Stimulated activated naive B cell treated with anti-CD40 and anti-IgM and Interleukin-4, amounts not matched to agents 10 μg/mL and 1 μg/mL and 100 μg/mL, for 72 hours (primary cell): ENCODE measurements at places on chromosomes 4 and X.

- no peak for DNase-seq
Observed at GRCh38 chr4:89283226-89284009, 24.2 kb downstream of the GPRIN3 start.

GRCh38 chr4:93199492-93199891, 629.1 kb upstream of the ATOH1 start:
- no peak for DNase-seq

DNA sequence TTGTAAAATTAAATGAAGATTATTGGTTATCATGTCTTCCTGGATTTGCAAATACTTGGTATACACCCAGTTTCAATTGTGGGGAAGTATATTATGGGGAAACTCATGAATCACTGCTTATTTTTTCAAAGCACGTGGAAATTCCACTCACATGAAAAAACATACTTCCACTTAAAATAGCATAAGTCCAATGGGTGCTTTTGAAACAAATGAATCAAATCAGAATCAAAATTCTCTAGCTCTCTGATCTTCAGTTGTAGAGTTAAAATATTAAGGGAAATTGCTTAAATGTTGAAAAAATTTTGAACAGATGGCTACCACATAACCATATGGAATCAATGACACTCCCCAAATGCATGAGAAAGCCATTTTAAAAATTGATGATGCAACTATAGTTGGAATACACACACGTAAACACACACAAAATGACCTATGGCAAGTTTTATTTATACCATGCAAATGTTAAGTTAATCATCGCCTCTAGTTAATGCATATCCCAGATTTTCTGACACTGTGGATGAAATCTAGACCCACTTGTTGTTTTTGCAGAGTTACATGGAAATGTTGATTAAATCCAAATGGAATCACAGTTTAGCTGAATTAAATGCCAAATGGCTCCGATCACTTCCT, 93.2 kb downstream of the ARSF start:
- no peak for DNase-seq

GRCh38 chr4:123102897-123103471, 180.6 kb upstream of the NUDT6 start:
- DNase-seq: no peak

DNA sequence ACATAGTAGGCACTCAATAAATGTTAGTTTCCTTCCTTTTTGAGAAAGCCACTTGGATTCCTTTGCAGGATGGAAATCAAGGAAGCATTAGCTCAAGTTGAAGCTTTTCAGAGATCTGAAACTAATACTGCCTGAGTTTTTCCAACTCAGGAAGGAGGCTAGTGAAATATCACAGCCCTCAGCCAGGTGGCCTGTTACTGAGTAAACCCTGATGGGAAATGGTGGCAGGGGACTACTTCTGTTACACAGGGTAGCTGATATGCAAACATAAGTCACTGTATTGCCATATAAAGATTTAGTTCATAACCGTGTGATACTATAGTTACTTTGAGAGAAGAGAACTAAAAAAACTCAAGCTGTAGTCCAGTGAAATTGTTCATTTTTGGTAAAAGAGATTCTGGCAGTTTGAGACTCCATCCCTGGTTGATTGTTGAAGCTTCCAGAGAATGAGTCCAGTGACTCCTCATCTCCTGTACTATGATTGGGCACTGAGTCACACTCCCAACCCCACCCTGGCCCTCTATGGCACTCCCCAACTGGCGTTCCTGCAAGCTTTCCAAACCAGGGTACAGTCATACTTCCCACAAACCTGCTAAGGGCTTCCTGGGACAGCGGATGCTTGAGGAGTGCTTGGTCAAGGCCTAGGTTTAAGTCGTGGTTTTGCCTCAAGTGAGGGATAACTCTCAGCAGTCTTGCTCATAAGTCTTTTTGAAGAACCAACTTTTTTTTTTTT, 81.8 kb downstream of the MID1IP1 start:
- no peak for DNase-seq

- no peak for DNase-seq
Observed at GRCh38 chr4:81093720-81094401, 63.4 kb downstream of the BMP3 start.

GRCh38 chrX:87528487-87528886, 10.9 kb downstream of the KLHL4 start:
- DNase-seq: no peak

DNA sequence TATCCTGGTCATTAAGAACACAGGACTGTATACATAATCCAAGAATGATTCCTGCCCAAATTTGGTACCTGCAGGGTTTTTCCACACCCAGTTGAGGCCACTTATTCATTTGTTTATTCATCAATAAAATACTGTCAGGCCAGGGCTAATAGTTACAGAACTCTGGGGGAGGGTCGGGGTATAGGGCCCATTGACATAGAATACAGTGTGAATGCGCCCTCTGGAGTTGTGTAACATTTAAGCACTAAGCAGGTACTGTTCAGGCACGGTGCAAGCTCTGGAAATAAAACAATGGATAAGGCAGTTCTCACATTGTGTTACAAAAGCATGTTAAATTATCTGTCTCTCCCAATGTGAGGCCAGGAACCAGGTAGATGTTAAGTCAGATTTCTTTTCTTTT, 30.8 kb upstream of the LRBA start:
- DNase-seq: no peak

DNA sequence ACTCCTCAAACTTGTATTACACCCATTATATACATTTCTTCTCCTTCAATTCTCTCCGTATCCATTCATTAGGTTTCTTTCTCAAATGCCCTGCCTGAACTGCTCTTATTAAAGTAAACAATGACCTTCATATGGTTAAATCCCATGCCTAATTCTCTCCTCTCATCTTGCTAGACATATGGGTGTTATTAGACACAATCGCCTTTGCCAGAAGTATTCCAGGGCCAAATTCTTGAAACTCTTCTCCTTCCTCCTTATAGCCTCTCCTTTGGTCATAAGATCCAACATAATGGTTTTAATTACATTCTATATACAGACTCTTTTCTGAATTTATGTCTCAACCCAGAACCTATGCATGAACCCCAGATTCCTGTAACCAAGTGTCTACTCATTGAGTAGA, 4.8 kb downstream of the ANXA10 start:
- no peak for DNase-seq

DNA sequence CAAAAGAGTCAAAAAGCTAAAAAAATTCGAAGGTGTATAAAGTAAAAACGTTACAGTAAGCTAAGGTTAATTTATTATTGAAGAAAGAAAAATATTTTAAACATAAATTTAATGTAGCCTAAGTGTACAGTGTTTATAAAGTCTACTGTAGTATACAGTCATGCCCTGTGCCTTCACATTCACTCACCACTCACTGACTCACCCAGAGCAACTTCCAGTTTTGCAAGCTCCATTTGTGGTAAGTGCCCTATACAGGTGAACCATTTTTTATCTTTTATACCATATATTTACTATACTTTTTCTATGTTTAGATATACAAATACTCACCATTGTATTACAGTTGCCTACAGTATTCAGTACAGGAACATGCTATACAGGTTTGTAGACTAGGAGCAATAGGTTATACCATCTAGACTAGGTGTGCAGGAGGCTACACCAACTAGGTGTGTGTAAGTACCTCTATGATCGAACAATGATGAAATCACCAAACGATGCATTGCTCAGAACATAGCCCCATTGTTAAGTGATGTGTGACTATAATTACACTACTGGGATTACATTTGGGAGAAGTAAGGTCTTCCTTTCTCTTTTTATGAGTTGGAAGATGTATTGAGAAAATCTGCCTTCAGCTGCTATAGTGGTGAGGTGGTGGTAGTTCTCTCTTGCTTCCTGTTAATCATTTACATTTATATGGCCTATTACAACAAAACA, 27.2 kb downstream of the TMSB4X start:
- no peak for DNase-seq

DNA sequence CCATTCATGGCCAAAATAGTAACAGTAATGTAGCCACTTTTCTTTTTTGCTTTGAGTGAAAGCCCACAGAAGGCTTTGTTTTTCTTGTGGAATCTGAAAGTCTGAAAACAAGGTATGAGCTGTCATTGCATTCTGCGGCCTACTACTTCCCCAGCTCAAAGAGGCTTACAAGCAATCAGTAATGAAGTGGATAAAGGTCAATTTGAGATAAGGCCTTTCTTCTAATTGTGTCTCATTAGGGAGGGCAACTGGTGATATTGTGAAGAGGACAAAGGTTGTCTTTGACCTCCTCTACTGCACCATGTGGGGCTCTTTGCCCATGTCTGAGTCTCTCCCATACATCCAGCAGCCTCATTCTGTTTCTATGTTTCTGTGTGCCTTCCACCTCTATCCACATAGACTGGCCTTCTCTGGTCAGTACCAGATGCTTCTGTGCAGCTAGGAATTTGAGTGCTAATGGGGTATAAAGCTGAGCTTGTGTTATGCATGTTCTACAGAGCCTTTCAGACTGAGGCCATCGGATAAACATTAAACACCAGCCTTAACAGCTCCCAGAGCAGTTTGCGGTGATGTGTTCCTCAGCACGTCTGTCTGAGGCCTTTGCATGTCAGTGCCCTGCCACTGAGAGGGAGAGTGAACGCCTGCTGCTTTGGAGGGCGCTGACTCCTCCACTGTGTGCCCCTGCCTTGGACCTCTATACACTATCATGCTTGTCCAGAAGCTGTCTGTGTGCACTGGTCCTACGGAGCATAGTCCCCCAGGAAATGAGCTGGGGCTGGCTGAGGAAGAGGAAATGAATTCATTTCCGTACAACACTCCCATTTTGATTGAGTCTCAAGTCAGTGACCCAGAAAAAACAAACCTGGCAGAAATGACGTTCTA, 80.2 kb downstream of the SH2D1A start:
- no peak for DNase-seq

- no peak for DNase-seq
Observed at GRCh38 chr4:26030260-26030667, 116.2 kb downstream of the SMIM20 start.

DNA sequence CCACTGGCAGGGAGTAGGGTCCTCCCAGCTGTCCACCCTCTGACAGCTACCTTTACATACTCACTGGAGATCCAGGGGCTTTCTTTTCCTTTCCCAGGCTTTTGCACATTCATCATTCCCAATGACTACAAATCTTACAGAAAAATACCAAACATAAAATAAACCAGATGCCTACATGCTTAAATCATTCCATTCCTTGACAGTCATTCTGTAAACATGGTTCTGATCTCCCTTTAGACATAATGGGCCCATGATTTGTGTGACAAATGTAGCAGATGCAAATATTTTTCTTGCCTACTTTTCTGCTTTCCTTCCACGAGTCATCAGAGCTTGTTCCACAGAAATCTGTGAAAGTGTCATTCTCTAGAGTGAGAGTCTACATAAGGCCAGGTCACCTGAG, 207.0 kb downstream of the IDS start:
- DNase-seq: no peak

GRCh38 chr4:102411408-102411807, 66.1 kb upstream of the SLC39A8 start:
- no peak for DNase-seq

- no peak for DNase-seq
Observed at GRCh38 chr4:102511830-102512605, 10.9 kb downstream of the NFKB1 start.

DNA sequence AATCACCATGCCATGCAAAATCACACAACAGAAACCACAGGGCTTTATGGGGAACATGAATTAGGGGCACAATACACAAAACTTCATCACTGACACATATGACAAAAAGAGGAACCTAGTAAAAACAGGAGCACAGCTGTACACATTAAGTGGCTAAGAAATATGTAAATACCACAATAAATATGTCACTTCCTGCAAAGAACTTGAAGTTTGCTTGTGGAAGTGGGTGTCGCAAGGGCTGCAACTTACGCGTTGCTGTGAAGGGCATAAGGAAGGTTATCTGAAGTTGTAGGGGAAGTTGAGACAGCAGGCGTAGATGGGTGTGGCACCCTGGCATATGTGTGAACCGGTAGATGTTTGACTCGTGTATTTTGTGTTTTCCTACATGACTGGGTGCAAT, 42.4 kb downstream of the CLCN4 start:
- peak; percentile 52 for DNase-seq

- no peak for DNase-seq
Observed at GRCh38 chrX:44261286-44261685, 82.2 kb downstream of the EFHC2 start.

DNA sequence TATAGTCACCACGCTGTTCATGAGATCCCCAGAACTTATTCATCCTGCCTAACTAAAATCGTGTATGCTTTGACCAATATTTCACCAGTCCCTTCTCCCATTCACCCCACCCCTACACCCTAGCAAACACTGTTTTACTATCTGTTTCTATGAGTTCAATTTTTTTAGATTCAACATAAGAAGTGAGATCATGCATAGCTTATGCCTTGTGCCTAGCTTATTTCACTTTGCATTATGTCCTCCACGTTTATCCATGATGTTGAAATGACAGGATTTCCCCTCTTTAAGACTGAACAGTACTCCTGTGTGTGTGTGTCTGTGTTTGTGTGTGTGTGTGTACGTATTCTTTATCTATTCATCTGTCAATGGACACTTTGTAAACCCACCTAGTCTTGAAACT, 16.8 kb downstream of the ANXA5 start:
- no peak for DNase-seq

DNA sequence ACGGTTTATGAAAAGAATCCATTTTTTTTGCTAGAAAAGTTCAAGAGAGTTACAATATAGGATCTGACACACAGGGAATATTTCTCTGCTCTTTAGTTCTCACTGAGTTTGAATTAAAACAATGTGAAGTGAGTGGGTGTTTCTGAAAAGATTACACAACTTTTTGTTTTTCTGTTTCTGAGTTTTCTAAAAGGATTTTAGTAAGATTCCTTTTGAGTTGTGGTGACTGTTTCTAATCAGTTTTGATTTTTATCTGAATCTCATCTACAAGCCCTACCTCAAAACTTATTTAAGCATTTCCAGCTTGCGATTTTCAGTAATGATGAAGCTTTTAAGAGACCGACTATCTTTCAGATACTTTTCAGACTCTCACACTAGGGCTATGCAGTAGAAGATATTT, 141.7 kb downstream of the GPAT3 start:
- DNase-seq: no peak

- DNase-seq: no peak
Observed at GRCh38 chrX:153873282-153874084, 12.5 kb downstream of the L1CAM start.

- no peak for DNase-seq
Observed at GRCh38 chr4:114479595-114479994, 119.0 kb upstream of the UGT8 start.
